Activated gamma-delta T cell treated with Interleukin-2 at 50 U/mL for 16 hours (primary cell): ENCODE measurements at places on chromosomes 11 and 22.

DNA sequence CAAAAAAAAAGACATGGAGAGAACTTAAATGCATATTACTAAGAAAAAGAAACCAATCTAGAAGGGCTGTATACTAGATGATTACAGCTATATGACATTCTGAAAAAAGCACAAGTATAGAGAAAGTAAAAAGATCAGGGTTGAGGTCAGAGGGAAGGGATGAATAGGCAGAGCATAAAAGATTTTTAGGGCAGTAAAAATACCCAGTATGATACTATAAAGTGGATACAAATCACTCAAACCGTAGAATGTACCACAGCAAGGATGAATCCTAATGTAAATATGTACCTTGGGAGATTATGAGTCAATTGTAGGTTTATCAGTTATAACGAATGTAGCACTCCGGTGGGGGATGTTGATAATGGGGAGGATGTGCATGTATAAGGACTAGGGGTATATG lies 29.4 kb upstream of the SMCO4 start:
- DNase-seq, result no peak

- no peak for DNase-seq
Observed at GRCh38 chr11:110299006-110299785, 2.8 kb upstream of the RDX start.

DNA sequence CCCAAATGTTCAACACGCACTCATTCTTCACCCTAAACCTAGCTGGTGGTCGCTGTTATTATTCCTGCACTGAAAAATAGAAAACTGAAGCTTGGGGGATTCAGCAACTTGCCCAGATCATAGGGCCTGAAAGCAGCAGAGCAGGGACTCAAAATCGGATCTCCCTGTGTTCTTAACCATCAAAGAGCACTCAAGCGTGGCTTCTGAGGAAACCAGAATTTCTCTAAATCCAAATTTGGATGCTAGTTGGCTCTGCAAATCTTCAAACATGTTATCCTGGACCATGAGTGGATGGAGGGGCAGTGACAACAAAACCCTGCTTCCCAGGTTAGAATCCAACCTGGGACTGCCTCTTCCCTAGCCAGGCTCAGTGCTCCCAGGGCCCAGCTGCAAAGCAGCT lies 11.6 kb upstream of the ARAP1 start:
- no peak for DNase-seq

DNA sequence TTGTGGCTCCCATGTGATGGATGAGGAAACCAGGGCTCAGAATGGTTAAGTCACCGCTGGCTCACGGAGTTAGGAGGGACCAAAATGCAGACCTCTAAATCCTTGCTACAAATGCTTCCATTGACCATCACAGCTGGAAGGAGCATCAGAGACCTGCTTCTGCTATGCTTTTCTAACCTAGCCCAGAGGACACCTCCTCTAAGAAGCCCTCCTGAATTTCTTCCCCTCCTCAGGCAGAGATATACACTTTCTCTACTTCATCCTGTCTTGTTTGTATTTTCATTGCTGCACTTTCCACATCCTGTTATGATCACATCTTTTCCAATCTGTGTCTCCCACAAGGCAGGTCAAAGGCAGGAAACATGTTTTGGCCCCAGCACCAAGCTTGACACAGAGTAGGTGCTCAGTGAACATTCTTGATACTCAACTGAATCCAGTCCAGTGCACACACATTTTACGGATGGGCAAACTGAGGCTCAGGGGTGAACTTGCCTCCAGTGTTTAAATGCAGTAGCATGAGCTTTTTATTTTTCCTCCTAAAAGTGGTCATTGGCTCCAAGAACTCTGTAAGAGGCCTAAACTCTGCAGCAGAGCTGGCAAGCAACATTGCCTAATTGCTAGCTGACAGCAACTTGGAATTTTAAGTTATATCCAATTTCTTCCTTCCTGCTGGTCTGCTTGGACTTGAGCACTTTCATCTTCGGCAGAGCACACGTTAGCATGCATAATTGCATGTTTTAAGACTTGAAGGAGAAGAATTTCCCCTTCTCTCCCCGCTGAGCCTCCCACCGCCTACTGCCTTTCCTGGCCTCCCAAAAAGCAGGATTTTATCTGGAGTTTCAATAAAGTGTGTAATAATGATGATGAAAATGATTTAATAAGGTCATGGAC lies 12.7 kb downstream of the SCUBE1 start:
- no peak for DNase-seq

GRCh38 chr11:110818032-110818687 lies 105.9 kb upstream of the ARHGAP20 start:
- DNase-seq, result no peak
